ENCODE measurements at places on chromosomes 7 and 10.

DNA sequence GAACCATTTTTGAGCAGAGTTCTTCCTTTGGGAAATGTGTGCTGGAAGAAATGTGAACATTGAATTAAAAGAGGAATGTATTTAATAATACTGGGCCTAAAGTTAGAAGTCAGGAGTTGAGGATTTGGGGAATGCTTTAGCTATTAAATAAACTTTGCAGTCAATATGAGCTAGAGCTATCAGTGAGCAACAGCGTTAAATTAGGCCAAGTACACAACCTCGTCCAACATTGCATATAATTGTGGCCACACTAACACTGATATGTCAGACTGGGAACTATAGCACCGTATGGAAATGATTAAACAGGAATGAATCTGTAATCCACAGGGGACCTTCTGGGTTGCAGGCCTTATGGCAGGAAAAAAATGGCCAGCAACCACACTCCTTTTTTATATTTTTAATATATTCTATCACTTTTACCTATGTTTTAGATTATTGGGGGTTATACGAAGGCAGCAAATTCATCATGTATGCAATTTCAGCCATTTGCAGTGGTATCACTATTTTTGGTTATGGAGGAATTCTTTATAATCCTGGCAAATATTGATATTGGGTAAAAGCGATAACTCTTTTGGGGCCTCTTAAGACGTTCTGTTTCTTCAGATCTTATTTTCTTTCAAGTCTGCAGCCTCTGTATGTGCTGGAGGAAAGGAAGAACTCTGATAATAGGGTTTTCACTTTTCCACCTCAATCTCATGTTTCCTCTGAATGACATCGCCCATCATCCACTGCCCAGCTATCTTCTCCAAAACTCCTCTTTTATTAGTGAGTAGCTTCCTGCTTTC is 236.3 kb upstream of the PLXDC2 start:
- no peak for DNase-seq

DNA sequence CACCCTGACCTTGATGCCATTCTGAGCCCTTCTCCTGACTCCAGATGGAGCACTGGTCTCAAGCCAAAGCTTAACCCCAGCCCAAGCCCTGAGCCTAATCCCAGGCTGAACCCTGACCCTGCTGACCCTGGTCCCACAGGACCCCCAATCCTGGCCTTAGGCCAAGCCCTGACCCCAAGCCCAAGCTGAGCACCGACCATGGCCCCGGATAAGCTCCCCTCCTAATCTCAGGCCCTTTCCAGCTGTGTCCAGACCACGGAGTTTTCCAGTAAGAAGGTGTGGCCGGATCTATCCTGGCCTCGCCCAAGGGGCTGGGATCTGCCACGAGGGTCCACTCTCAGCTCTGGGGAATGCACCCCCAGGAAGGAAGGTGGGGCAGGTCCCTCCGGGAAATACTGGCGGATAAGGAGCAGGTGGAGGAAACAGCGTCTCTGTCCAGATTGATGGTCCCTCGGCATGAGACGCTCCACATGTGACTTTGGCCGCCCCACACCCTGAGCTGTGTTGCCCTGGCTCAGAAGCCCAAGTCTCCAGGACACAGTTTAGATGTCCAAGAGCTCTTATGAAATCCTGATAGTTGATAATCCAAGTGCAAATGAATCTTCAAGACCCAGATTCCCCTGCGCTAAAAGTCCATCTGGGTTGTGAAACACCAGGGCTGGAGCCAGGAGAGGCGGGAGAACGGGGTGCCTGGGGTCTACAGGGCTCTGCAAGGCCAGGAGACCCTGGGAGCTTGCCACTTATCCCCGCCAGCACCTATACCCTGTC is 10.4 kb downstream of the ELN start:
- DNase-seq, result no peak

GRCh38 chr7:149884541-149884940 is 10.8 kb downstream of the ATP6V0E2 start:
- no peak for DNase-seq

DNA sequence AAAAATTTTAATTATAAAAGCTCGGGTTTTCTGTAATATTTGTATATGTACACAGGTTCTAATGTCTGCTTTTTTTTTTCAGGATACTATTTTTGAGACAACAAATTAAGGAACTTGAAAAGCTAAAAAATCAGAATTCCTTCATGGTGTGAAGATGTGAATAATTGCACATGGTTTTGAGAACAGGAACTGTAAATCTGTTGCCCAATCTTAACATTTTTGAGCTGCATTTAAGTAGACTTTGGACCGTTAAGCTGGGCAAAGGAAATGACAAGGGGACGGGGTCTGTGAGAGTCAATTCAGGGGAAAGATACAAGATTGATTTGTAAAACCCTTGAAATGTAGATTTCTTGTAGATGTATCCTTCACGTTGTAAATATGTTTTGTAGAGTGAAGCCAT is 57.9 kb upstream of the BAMBI start:
- no peak for DNase-seq

Measured in activated CD8-positive, alpha-beta memory T cell treated with anti-CD3 and anti-CD28 coated beads for 24 hours (primary cell).